Stimulated activated CD4-positive, alpha-beta T cell treated with anti-CD3 and anti-CD28 coated beads, Interleukin-12 subunit alpha, Interleukin-12 subunit beta, amount 100 ng/mL, for 48 hours (primary cell): ENCODE measurements at places on chromosomes 1 and 21.
A peak's percentile ranks its signal among the peaks of the same experiment; 100 is the strongest.

- DNase-seq, result no peak
These were observed 36.7 kb downstream of the ADARB1 start for GRCh38 chr21:45110873-45111624.

- DNase-seq, result no peak
These were observed 10.4 kb upstream of the TMEM9 start for GRCh38 chr1:201164645-201165044.

DNA sequence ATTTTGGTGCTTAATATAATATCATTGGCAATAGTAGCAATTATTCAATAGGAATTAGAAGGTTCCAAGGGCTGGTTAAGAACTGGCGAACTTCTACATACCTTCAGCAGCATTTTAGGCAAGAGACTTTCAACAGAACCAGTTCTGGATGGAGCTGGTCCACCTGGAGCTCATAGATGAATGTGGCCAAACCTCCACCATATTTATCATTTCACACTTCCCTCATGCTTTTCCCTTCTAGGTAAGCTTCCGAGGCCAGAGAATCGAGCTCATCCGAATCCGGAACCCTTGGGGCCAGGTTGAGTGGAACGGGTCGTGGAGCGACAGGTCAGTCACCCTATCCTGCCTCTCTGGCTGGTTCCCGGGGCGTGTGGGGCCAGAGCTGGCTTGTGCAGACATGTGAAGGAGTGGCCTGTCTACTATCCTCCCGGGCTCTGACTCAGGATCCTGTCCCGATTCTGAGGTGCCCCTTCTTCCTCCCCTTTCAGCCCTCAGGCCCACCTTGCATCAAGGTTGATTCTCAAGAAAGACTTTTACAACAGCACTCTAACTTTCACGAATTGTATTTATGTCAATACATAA, 24.7 kb downstream of the CAPN9 start:
- no peak for DNase-seq

GRCh38 chr1:33634806-33635205, 162.4 kb downstream of the ZSCAN20 start:
- no peak for DNase-seq

DNA sequence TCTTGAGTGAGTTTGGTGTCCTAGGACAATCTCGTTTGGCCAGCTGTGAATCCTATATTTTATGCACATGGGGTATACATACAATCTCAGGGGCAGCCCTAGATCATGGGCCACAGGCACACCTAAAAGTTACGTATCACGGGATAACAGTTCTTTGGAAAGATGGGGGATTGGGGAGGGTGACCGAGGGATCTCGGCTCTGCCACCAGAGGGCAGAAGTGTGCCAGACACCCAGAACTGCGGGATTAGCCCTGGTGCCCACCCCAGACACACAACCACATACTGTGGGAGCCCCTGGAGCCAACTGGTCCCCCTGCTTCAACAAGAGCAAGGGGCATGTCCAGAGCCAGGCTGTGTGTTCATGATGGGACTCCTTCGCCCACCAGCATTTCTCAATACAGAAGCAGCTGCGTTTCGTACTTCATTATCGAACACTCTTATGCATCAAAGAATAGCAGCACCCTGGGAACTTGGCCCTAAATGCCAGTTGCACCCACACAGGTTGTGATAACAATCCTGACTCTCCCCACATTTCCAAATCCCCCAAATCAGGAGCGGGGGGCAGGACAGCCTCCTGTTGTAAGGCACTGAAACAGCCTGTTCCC, 37.4 kb downstream of the TMCO4 start:
- peak; percentile 32 for DNase-seq

GRCh38 chr1:64171797-64172281, 31.6 kb upstream of the UBE2U start:
- DNase-seq, result no peak

- DNase-seq, result no peak
These were observed 10.4 kb upstream of the TMEM240 start for GRCh38 chr1:1550591-1551432.

- no peak for DNase-seq
These were observed 20.0 kb downstream of the RIPPLY3 start for GRCh38 chr21:37026499-37026898.

DNA sequence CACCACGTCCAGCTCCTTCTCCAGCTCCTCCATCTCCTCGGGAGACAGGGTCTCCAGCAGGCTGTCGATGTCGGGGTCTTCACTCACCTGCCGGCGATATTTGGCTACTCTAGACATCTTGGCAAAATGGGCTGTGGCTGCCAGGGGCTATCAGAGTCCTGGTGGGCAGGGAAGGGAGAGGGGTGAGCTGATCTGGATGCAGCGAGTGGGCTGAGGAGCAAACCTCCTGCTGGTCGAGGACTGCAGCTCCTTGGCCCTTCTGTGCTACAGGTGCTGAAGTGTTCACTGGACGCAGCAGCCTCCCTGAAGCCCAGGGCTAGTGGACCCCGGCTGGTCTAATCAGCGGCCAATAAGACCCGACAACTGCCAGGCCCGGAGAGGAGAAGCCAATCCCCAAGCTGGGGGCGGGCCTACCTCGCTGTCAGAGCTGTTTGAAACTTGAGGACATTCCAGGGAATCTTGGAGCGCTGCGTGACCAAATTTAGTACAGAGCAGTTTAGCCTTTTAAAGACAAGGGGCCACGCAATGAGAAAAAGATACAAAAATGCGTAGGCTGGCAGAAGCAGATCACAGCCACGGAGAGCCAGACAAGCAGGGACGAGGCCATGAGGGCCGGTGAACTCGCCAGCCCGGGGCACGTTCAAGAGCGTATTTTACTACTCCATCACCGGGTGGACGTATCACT, at the start of gene LMOD1:
Gene LMOD1 (minus strand): TSS at position 325 of the 685 bp plus-strand sequence. CDS start 208 bp downstream, at position 117.
- no peak for DNase-seq

GRCh38 chr1:39091845-39092645, 65.9 kb downstream of the NDUFS5 start:
- DNase-seq, result no peak

GRCh38 chr21:41234569-41234968, 66.6 kb downstream of the BACE2 start:
- no peak for DNase-seq

DNA sequence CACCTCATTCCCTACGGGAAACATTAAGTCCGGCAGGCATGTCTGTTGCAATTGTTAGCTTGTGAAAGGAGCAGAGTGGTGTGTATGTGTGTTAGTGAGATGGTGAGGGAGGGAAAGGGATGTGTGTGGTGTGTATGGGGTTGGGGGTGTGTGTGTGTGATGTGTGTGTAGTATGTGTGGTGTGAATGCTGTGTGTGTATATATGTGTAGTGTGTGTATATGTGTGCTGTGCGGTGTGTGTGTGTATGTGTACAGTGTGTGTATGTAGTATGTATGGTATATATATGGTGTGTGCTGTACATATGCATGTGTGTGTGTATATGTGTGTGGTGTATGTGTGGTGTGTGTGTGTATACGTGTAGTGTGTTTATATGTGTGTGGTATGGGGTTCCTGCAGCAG, 20.8 kb upstream of the BLACAT1 start:
- DNase-seq, result no peak

GRCh38 chr1:31781756-31782371, 17.7 kb upstream of the ADGRB2 start:
- DNase-seq, result no peak

DNA sequence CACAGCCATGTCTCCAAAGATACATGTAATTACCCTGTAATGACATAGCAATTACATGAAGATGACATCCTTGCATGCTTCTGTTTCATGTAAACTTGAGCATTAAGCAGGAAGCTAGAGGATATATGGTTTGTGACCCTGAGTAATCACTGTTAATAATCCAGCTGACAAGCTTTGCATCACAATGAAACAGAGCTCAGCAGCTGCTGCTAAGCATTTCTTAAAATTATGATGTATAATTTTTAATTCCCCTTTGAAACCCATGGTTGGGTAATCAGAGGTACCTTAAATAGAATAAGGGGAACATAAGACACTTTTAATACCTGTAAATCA, 293.5 kb downstream of the NTNG1 start:
- no peak for DNase-seq

- DNase-seq, result no peak
These were observed 103.9 kb upstream of the IRF2BP2 start for GRCh38 chr1:234713859-234714258.

GRCh38 chr1:180213401-180214170, 16.5 kb upstream of the LHX4 start:
- peak; percentile 25 for DNase-seq

- no peak for DNase-seq
These were observed 2.4 kb downstream of the HMGB4 start for GRCh38 chr1:33866281-33866680.

GRCh38 chr1:38052750-38053415, 6.3 kb upstream of the POU3F1 start:
- no peak for DNase-seq

DNA sequence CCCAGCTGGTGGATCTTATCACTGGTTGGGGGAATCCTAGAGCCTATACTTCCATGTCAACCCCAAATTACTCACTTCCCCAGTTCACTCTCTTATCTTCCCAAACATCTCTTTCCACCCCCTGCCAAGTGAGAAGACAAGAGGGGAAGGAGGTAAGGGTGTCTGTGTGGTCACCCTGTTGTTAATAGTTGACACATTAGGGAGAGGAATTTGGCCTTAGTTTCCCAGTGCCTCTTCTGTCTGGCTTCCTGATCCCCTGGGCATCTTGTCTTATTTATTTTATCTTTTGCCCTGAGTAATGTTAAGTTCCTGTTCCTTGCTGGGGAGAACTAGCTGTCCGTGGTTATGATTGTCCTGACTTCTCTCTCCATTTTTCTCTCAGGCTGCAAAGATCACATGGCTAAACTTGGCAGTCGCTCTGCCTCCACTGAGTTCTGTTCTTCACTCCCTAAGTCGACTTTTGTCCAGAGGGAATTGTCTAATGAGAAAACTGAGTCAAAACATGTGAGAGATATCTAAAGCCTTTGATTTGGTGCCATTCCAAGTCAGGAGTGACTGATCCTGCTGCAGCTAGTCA, 157.1 kb upstream of the SYT6 start:
- DNase-seq, result no peak

GRCh38 chr1:39283858-39284257, 79.4 kb downstream of the MACF1 start:
- no peak for DNase-seq

- no peak for DNase-seq
These were observed at the start of gene PADI1 for GRCh38 chr1:17204546-17205440. Gene PADI1 (plus strand): TSS chr1:17205128. CDS start chr1:17205218, 90 bp downstream.

GRCh38 chr1:203153051-203153988, 22.3 kb downstream of the MYBPH start:
- no peak for DNase-seq

DNA sequence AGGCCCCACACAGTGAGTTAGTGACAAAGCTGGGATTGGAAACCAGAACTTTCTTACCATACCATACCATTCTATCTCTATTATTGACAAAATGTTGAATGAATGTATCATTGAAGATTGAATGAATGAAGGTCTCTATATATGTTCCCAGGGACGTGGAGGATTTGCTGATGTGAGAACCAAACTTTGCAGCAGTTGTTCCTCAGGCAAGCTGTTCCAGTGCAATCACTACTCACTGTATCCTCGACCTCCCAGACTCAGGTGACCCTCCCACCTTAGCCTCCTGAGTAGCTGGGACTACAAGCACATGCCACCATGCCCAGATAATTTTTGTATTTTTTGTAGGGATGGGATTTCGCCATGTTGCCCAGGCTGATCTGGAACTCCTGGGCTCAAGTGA, 11.6 kb upstream of the LIN28A start:
- DNase-seq, result no peak

- no peak for DNase-seq
These were observed 836 bp upstream of the FBLIM1 start for GRCh38 chr1:15757575-15758342.

DNA sequence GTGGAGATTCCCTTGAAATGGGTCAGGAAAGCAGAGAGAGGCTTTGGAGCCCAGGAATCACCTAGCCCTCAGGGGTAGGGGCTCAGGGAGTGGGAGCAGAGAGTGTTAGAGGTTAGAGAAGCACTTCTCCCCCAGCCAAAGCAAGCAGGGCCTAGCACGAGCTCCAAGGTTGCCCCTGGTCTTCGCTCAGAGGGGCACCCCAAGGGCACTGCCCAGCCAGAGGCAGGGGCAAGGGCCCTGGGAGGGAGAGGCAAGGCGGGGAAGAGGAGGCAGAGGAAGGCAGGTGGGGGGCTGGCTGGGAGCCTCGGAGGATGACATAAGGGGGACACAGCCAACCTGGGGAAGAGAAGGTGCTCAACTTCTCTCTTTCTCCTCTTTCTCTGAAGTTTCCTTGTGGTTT, 71.9 kb downstream of the CASZ1 start:
- DNase-seq, result no peak

DNA sequence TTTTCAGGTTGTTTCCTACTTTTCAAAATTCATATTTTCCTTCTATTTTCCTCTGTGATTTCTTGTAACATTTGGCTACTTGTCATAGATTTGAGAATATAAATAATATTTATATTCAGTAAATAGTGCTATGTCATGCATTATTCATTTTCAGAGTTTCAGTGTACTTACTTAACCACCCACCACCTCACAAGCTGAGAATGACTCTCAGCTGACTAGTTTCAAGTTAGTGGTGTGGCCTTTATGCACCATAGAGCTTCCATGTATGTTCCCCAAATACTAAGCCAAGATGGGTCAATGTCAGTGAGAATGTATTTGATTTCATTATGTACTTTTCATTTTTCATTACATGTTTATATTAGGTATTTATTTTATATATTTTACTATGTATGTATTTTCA, 56.9 kb upstream of the RGS1 start:
- DNase-seq, result no peak
